Stimulated activated CD8-positive, alpha-beta memory T cell treated with anti-CD3 and anti-CD28 coated beads, Interleukin-15, amount 100 ng/mL, for 24 hours (primary cell): ENCODE measurements at places on chromosomes 5 and 9.

- DNase-seq, result no peak
These were observed 105.5 kb upstream of the PITX1 start for GRCh38 chr5:135139381-135140134.

GRCh38 chr5:125503946-125504345 lies 757.5 kb upstream of the ZNF608 start:
- DNase-seq, result no peak

DNA sequence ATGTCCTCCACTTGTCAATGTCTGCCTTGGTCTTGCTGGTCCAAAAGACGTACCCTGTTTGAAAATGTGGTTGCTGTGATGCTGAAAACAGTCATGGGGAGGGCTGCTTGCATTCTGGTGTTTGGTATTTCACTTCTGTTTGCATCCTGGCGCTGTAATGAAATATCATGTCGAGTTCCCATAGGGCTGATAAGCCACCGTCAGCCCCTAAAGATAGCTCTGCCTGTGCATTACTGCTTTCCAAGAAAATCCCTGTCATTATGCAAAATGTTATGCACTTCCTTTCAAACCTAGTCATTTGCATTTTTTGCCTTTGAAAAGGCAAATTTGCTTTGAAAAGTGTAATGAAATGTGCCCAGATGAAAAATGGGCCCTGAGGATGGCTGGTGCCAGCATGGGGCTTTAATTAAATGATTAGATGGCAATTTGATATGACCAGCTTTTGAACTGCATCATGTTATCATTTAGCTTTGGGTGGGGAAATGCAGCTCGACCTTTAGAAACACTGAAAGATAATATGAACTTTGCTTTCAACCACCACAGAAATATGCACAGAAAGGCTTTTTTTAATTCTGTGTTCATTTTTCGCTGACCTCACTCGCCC lies 374.4 kb upstream of the SGCD start:
- DNase-seq, result no peak

DNA sequence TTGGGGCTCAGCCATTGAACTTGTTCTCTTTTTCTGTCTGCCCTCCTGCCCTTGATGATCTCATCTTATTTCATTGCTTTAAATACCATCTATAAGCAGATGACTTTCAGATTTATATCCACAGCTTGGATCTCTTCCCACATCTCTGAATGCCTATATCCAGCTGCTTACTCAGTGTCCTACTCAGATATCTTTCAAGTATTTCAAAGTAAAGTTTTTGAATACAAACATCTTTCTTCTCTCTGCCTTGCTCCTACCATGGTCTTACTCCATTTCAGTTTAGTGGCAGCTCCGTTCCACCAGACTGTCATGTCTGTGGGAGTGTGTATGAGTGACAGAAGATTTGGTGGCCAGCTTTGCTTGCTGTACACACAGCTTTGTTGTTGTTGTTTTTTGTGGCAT lies 59.7 kb downstream of the ERBIN start:
- DNase-seq, result no peak

DNA sequence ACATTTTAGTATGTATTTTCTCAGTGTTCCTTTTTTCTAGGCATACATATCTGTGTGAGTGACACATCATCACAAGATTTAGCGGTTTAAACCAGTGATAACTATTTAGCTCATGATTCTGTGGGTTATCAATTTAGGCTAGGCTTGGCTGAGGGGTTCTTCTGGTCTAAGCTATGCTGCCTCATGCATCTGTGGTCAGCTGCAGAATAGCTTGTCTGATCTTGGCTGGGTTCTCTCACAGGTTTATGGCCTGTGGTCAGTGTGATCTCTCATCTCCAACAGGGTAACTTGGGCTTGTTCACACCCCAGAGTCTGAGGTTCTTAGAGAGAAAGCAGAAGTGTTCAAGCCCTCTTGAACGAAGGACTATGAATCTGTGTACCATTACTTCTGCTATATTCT lies 363.3 kb downstream of the KDM4C start:
- no peak for DNase-seq

GRCh38 chr9:16105168-16106020 lies 552.6 kb downstream of the CCDC171 start:
- no peak for DNase-seq

DNA sequence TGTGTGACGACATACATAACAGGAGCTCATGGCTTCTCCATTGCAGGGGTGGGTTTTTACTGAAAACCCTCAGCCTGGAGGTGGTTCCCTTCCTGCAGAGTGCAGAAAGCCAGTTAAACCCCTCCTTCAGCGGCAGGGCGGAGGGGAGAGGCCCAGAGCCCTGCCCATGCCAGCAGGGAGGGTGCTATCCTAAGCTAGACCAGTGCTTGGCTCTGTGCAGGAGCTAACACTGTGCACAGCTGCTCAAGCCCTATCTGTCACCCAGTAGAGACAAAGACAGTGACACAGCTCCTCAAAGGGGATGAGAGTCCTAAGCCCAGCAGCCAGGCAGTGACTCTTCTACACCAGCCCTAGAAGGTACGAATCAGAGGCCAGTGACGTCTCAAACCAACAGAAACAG lies 70.0 kb upstream of the ZSWIM6 start:
- no peak for DNase-seq

GRCh38 chr9:69456201-69456600 lies 131.2 kb downstream of the ENTREP1 start:
- DNase-seq, result no peak

DNA sequence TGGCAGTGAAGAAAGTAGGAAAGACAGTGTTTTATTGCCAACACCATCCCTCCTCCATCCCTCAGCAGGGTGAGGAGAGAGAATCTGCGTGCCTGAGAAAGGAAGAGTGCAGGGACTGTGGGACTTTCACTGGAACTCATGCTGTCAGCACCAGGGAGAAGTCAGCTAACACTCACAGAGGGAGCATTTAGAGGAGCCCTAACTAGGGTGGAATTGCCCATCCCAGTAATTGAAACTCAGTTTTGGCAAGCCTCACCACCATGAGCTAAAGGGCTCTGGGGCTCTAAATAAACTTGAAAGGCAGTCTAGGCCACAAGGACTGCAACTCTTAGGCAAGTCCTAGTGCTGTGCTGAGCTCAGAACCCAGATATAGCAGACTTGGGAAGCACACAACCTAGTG lies 622.3 kb downstream of the SEMA5A start:
- no peak for DNase-seq

GRCh38 chr5:140216478-140217074 lies 41.6 kb downstream of the CYSTM1 start:
- DNase-seq, result no peak

GRCh38 chr9:82489201-82489821 lies 500.7 kb downstream of the SPATA31D1 start:
- DNase-seq, result no peak
